ENCODE measurements at places on chromosomes 7 and 10.

GRCh38 chr10:114319406-114320248, 80.6 kb downstream of the VWA2 start:
- DNase-seq = no peak
- H3K4me3 ChIP-seq = no peak overlapping the region
- no peaks in the 10 kb centered on the region for H3K36me3 ChIP-seq
- H3K27ac ChIP-seq = no peak overlapping the region
- no peaks in the 10 kb centered on the region for H3K27me3 ChIP-seq

- H3K36me3 ChIP-seq = peaks cover 4% of the 10 kb centered on the region
- no peak overlapping the region for H3K27ac ChIP-seq
- no peaks in the 10 kb centered on the region for H3K27me3 ChIP-seq
- H3K4me3 ChIP-seq = no peak overlapping the region
- H3K4me1 ChIP-seq = peaks cover 7% of the 10 kb centered on the region
- DNase-seq = peak; percentile 95
Measured at GRCh38 chr7:151550656-151551286, 31.1 kb upstream of the RHEB start.

- no peaks in the 10 kb centered on the region for H3K4me1 ChIP-seq
- no peaks in the 10 kb centered on the region for H3K27me3 ChIP-seq
- peak; percentile 12 for DNase-seq
- no peak overlapping the region for H3K27ac ChIP-seq
- no peak overlapping the region for H3K4me3 ChIP-seq
Measured at GRCh38 chr10:115129752-115130151, 36.6 kb downstream of the ATRNL1 start.

DNA sequence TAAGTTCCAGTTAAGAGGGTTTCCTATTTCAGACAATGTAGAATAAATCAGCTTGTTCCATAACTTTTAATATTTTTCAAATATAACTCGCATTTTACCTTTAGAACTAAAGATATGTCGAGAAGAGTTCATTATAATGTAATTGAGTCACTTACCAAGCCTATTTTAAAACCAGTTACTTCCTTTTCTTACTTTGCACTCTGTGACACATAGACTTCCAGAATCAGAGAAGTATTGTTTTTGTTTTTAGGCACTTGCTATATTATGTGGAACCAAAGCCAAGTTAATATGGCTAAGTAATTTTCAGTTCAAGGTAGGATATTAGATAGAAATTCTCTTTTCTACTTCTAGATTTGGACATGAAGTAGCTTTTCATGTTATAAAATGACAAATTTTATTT, 182.7 kb upstream of the PRPS1L1 start:
- no peaks in the 10 kb centered on the region for H3K27me3 ChIP-seq
- H3K4me3 ChIP-seq = no peak overlapping the region
- no peaks in the 10 kb centered on the region for H3K4me1 ChIP-seq
- H3K36me3 ChIP-seq = no peaks in the 10 kb centered on the region
- H3K27ac ChIP-seq = no peak overlapping the region
- DNase-seq = no peak

DNA sequence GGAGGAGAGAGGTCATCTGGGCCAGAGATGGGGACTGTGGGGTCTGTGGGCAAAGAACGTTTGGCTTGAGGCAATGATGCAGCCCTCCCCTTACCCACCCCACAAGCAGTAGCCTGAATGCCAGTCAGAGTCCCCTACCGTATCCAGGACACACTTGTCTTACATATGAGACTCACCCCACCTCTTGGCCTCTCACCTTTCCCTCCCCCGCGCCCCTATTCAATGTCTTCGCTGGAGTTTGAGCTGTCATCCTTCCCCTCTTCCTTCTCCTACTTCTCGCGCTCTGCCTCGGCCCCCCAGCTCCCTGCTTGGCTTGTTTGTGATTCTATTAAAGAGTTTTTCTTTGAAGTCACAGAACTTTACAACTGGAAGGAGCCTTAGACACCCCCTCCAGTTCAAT, 8.9 kb downstream of the PRRT4 start:
- no peak overlapping the region for H3K4me3 ChIP-seq
- H3K27ac ChIP-seq = no peak overlapping the region
- H3K27me3 ChIP-seq = peaks cover 70% of the 10 kb centered on the region
- no peak for DNase-seq
- no peaks in the 10 kb centered on the region for H3K4me1 ChIP-seq

GRCh38 chr10:89515031-89515841, 20.2 kb downstream of the SLC16A12 start:
- peak overlapping the region; percentile 99 for H3K27ac ChIP-seq
- peak; percentile 100 for DNase-seq
- peaks cover 37% of the 10 kb centered on the region for H3K4me1 ChIP-seq
- H3K27me3 ChIP-seq = no peaks in the 10 kb centered on the region
- no peaks in the 10 kb centered on the region for H3K36me3 ChIP-seq

DNA sequence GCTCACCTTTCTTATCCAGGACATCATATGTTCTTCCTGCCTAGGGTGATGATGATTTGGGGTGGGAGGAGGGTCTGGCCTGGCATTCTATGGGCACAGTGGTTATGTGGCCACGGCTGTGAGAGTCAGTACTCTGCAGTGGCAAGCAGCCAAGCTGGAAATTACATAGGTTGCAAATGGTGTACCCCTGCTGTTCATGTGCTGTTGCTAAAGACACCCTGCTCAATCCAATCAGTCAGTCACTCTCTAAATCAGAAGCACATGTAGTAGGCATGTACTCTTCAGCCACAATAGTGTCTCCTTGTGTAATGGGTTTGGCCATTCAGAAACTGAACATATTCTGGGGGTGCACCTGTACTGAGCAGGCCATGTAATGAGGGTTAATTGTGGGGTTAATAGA, 449.1 kb upstream of the ANKRD30A start:
- no peak overlapping the region for H3K4me3 ChIP-seq
- no peaks in the 10 kb centered on the region for H3K36me3 ChIP-seq
- peaks cover 25% of the 10 kb centered on the region for H3K4me1 ChIP-seq
- no peak for DNase-seq

DNA sequence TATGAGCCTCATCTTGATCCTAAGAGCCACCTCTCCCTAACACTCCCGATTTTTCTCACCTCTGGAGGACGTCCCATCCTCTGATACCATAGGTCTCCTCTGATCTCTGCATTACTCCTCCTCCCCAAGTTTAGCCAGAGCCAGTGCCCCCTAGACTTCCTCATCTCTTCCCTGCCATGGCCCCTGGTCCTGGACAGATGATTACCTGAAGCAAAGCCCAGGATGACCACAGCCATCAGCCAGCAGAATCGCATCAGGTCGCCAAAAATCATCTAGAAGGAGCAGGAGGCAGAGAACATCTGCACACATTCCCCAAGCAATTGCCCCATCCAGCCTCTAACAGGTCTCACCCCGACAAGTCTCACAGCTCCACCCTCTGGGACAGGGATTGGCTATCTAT, 11.7 kb downstream of the TRPV6 start:
- H3K27ac ChIP-seq = no peak overlapping the region
- H3K27me3 ChIP-seq = peaks cover 2% of the 10 kb centered on the region
- no peak for DNase-seq
- H3K4me3 ChIP-seq = no peak overlapping the region
- no peaks in the 10 kb centered on the region for H3K36me3 ChIP-seq

- H3K27me3 ChIP-seq = no peaks in the 10 kb centered on the region
- no peak overlapping the region for H3K4me3 ChIP-seq
- no peaks in the 10 kb centered on the region for H3K4me1 ChIP-seq
- H3K27ac ChIP-seq = no peak overlapping the region
Measured at GRCh38 chr7:7264306-7265040, 82.1 kb downstream of the C1GALT1 start.

DNA sequence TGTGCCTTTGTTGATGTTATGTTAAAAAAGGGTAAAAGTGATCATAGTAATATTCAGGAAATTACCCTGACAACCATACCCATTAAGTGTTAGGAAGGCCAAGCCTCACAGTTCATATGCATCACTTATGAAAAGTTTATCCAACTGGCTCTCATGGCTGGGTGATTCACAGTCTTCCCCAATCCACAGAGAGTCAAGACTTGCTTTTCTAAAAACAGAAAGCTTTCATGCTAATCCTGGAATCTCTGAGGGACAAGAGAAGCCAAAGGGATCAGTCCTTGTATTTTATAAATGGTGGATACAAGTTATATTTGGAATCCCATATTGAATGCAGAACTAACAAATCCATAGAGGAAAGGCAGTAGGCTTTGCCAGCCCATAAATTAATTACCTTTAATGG, 218.3 kb downstream of the JAZF1 start:
- no peak overlapping the region for H3K4me3 ChIP-seq
- no peaks in the 10 kb centered on the region for H3K27me3 ChIP-seq
- no peaks in the 10 kb centered on the region for H3K36me3 ChIP-seq
- DNase-seq = no peak

- H3K4me1 ChIP-seq = peaks cover 2% of the 10 kb centered on the region
- H3K27me3 ChIP-seq = no peaks in the 10 kb centered on the region
- DNase-seq = no peak
- H3K36me3 ChIP-seq = no peaks in the 10 kb centered on the region
Measured at GRCh38 chr7:150357270-150357669, 11.4 kb upstream of the REPIN1 start.

DNA sequence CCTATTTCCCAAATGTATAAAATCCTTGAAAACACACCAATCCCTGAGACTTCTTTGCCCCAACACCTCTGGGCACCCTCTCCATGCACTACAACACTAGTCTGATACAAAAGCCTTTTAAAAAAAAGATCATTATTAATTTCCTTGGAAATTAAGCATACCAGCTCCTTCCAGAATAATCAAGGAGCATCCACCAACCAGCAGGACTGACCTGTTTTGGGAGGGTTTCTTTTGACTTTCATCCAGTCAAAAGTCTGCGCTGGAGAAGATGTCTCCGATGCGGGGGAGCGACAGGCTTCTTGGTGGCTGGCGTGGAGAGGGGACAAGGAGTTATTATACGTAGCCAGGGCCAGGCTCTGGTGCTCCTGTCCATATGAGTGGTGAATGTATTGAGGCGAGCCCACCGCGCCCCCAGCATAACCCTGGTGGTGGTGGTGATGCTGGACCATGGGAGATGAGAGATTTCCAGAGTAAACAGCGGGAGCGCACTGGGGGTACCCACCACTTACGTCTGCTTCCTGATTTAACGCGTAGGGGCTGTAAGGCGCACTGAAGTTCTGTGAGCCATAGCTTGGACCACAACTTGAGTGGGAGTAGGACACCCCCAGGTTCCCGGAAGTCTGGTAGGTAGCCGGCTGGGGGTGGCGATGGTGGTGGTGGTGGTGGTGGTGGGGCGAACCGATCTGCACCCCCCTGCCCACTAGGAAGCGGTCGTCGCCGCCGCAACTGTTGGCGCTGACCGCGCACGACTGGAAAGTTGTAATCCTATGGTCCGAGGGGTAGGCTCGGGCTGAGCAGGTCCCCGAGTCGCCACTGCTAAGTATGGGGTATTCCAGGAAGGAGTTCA, 527 bp downstream of the HOXA1 start:
- no peaks in the 10 kb centered on the region for H3K4me1 ChIP-seq
- peak; percentile 12 for DNase-seq
- H3K4me3 ChIP-seq = peak overlapping the region; percentile 58
- no peak overlapping the region for H3K27ac ChIP-seq
- H3K36me3 ChIP-seq = no peaks in the 10 kb centered on the region
- peaks cover 77% of the 10 kb centered on the region for H3K27me3 ChIP-seq

DNA sequence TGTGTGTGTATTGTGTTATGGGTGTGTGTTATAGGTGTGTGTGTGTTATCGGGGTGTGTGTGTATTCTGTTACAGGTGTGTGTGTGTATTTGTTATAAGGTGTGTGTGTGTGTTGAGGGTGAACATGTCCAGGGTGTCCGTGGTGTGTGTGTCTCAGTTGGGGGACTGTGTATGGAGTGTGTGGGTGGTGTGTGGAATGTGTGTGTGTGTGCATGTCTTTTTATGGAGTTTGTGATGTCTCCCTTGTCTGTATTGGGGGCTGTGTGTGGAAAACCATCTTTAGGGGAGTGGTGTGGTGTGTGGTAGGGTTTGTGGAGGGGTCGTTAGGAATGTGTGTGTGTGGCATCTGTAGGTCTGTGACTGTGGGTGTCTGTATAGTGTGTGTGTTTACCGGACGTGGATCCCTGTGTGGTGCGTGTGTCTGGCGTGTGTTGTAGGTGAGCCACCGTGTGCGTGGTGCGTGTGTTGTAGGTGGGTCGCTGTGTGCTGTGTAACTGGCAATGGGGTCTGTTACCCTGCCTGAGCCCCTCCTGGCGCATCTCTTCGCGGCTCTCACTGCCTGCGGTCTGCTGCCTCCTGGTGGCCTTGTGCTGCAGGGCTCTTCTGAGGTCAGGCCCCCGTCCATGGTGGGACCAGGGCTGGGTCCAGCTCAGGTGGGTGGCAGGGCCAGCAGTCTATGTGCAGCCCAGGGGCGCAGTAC, 61.7 kb downstream of the PALD1 start:
- H3K27me3 ChIP-seq = peaks cover 3% of the 10 kb centered on the region
- DNase-seq = no peak
- H3K36me3 ChIP-seq = no peaks in the 10 kb centered on the region
- no peak overlapping the region for H3K27ac ChIP-seq
- no peak overlapping the region for H3K4me3 ChIP-seq

DNA sequence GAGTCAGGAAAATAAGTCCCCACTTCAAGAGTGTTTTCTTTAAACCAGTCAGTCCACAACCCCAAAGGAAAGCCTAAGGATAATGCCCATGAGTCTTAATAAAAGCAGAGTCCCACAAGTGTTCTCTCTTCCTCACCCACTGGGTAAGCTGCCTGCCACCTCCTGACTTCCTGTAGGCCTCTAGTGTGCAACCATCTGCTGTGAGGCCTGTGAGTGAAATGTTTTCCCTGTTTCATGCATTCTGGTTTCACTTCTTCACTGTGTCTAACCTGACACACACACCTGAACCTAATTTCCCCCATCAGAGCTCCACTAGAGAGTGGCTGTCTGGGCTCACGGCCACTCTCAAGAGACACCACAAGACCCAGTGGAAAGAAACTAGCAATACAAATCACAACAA, 38.9 kb upstream of the GDF10 start:
- no peak overlapping the region for H3K27ac ChIP-seq
- no peak overlapping the region for H3K4me3 ChIP-seq
- H3K4me1 ChIP-seq = no peaks in the 10 kb centered on the region
- H3K27me3 ChIP-seq = no peaks in the 10 kb centered on the region

GRCh38 chr7:97450516-97450915, 281.4 kb upstream of the TAC1 start:
- H3K4me3 ChIP-seq = no peak overlapping the region
- H3K36me3 ChIP-seq = no peaks in the 10 kb centered on the region
- no peak for DNase-seq
- H3K27ac ChIP-seq = no peak overlapping the region

- H3K27ac ChIP-seq = peak overlapping the region; percentile 67
- no peaks in the 10 kb centered on the region for H3K36me3 ChIP-seq
- DNase-seq = peak; percentile 90
- H3K27me3 ChIP-seq = no peaks in the 10 kb centered on the region
Measured at GRCh38 chr10:105150259-105150880, 509.3 kb downstream of the SORCS3 start.

DNA sequence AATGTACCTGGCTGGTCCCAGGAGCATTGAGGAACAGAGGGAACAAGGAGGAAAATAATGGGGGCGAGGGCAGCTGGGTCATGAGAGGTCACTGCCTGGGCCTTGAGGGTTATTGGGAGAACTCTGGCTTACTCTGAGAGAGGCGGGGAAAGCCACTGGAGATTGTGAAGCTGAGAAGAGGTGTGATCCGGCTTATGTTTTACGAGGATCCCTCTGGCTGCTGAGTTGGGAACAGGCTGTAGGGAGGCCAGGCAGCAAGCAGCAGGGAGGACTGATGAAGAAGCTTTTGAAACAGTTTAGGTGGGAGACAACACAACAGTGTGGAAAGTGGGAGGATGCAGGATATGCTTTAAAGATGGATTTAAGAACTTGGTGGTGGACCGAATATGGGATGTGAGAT, 87.3 kb downstream of the FANK1 start:
- peaks cover 23% of the 10 kb centered on the region for H3K4me1 ChIP-seq
- DNase-seq = no peak
- H3K27ac ChIP-seq = peak overlapping the region; percentile 62
- H3K27me3 ChIP-seq = no peaks in the 10 kb centered on the region
- no peak overlapping the region for H3K4me3 ChIP-seq

Measured in astrocyte (in vitro differentiated cells and primary cell).